ENCODE measurements at places on chromosomes 2 and 18.

GRCh38 chr2:111117598-111118480, 2.9 kb upstream of the BCL2L11 start:
- DNase-seq, result no peak

DNA sequence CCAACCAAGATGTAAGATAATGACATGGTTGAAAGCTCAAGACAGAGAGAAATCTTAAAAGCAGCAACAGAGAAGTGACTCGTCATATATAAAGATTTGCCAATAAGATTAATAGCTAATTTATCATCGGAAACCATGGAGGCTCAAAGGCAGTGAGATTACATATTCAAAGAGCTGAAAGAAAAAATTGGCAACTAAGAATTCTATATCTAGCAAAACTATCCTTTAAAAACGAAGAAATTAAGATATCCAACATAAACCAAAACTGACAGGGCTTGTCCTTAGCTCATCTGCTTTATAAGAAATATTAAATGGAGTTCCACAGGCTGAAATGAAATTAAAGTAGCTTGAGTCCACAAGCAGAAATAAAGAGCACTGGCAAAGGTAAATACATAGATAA, 236.6 kb downstream of the ANAPC1 start:
- no peak for DNase-seq

DNA sequence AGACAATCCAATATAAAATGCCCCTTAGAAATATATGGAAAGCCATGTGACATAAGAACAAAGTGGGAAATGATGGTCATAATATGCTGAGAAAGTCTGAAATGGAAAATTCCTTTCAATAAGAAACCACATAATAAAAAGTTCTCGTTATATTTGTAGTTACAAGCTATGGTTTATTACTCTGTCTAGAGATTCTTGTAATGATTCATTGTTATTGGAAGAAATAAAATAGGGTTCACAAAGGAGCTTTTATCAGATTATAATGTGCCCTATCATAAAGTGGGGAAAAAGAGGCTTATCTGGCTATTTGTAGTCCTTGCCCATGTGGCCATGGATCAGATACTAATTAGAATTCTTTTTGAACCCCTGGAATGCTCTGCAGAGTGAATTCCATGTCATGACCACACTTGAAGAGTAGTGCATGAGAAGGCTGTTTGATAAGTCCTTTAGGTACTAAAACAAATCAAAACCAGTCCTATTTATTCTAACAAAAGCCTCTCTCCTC, 420.7 kb upstream of the NRP2 start:
- no peak for DNase-seq

- DNase-seq, result no peak
Observed at GRCh38 chr2:172096626-172097547, 5.8 kb downstream of the DLX2 start.

GRCh38 chr2:205758051-205758450, 75.8 kb downstream of the NRP2 start:
- DNase-seq, result no peak

GRCh38 chr18:22643731-22644130, 226.0 kb upstream of the CTAGE1 start:
- DNase-seq, result no peak

DNA sequence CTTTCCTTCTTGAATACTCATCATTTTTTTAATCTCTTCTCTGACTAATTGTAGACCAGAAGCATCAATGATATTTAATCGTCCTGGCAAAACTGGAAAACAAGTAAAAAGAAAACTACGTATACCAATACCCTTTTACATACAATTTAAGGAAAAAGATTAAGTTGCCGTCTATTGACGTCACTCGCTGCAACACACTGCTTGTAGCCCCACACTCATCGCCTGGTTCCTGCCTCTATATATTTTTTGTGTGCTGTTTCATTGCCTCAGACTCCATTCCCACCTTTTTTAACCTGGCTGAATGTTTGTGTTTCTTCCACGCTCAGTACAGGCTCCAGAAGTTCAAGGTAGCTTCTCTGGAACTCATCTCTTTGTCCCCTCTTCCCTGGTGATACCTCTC, 536.2 kb downstream of the METTL4 start:
- no peak for DNase-seq

- DNase-seq, result no peak
Observed at GRCh38 chr2:219234331-219234730, 4.7 kb downstream of the ANKZF1 start.

DNA sequence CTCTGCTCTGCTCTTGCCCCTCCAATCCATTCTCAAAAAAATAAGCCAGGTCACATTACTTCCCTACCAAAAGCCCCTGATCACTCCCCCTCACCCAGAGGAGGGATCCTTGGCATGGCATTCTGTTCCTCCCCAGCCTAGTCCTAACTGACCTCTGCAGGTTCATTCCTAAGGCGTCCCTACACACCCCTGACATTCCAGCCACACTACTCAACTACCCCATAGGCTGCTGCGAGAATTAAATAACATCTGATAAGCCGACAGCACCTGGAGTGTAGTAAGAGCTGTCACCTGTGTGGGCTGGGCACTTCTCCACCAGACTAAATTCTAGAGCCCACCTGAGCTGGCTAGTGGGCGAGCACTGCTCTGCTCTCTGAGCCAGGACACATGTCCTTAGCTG, 44.7 kb upstream of the SLC1A4 start:
- no peak for DNase-seq

GRCh38 chr2:8154270-8154669, 527.6 kb upstream of the ID2 start:
- no peak for DNase-seq

DNA sequence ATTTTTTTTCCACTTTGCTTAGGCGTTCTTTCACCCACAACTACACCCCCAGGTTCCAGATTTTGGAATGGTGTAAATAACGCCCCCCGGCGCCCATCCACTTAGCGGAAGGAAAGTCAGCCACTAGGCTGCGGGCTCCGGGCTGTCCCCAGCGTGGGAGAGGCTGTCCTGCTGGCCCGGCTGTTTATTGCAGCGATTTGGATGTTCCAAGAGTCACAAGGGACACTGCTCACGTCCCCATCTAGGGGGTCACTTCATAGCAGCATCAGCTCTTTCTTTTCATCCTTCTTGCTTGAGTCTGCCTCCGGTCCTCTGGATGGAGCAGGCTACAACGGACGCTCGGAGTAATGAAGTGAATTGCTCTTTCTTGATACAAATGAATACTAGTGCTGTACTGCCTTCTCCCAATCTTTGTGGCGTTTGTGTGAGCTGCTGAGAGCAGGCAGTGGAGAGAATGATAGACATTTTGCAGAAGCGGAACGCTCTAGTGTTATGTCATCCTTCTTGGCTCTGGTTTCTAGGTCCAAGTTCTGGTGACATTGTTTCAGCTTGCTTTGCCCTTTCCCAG, 50.7 kb upstream of the PAIP2B start:
- no peak for DNase-seq

DNA sequence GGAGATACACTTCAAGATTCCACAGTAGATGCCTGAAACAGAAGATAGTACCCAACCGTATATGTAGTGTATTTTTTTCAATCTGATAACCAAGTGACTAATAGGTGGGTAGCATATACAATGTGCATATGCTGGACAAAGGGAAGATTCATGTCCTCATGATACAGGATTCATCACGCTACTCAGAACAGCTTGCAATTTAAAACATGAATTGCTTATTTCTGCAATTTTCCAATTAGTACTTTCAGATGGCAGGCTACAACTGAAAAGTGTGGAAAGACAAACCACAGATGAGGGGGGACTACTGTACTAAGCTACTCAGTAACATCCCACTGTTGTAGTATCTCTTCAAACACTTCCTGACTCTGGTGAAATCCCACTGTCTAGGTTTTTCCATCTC, 3.7 kb downstream of the IER3IP1 start:
- DNase-seq, result no peak

- DNase-seq, result no peak
Observed at GRCh38 chr2:178109813-178110212, 2.4 kb upstream of the RBM45 start.

GRCh38 chr2:100968146-100969145, 33.6 kb upstream of the RPL31 start:
- DNase-seq, result no peak

DNA sequence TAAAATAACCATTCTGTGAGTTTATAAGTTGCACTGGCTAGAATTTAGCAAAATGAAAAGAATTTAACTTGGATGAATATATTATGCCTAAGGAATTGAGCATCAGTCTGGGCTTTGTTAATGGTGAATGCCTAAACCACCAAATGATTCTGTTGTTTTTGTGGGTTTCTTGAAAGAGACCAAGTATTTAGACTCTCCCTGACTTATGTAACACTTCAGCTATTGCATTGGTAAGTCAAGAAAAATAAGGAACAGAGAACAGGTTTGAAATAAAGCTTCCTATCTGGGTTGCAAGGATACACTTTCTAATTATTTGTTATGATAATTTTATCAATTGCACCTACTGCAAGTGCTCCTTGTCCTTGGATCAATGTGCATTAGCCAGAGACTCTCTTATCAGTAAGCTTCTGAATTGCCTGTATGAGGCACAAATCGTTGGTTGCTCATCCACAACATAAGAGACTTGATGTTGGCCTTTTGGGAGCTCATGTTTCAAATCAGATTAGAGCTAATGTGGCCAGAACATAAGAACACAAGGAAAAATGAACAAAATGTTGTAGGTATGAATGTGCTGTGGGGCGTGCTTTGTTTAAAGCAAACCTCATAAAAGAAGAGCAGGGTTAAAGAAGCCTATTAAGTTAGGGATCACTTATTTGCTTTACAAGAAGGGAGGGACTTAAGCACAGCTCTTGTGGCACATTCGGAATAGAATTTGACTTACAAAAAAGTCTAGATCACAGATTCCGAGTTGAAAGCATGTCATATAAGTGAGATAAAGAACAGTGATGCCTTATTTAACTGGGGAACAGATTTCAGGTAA, 37.2 kb downstream of the PRKCE start:
- DNase-seq, result no peak

- DNase-seq, result no peak
Observed at GRCh38 chr2:30503007-30503694, 56.1 kb downstream of the LCLAT1 start.

DNA sequence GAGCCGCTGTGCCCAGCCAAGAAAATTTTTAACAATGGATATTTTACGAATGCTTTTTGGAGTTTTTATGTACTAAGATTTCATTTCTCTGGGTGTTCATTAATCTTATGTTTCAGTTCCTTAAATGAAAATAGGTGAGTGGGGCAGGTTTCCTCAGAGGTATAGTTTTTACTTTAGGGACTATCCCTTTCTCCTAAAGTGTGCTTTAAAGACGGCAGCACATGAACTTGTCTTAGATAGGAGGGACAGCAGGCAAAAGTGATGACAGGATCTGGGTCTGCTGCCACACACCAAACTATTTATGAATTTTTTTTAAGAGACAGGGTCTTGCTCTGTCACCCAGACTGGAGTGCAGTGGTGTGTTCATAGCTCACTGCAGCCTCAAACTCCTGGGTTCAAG, 8.0 kb upstream of the REL start:
- no peak for DNase-seq

- no peak for DNase-seq
Observed at GRCh38 chr2:105567996-105568494, 169.2 kb upstream of the FHL2 start.

GRCh38 chr2:237912271-237913192, 53.1 kb downstream of the RAMP1 start:
- DNase-seq, result no peak

GRCh38 chr2:201176081-201176481, 6.9 kb upstream of the CASP10 start:
- DNase-seq, result no peak

GRCh38 chr2:54520687-54521086, 64.6 kb downstream of the SPTBN1 start:
- no peak for DNase-seq

GRCh38 chr2:143229952-143230351, 100.7 kb downstream of the ARHGAP15 start:
- DNase-seq, result no peak

DNA sequence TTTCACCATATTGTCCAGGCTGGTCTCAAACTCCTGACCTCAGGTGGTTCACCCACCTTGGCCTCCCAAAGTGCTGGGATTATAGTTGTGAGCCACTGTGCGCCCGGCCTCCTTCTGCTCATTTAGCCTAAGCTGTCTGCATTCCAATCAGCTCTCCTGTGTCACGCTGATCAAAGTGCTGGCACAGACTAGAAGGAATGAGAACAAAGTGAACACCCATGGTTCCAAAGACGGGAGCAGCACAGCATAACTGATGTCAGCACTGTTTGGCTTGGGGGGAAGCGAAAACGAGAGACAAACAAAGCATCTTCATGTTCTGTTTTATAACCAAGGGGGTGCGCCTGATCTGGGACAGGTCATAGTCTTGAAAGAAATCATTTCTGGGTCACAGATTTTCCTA, 43.3 kb downstream of the DIPK1C start:
- DNase-seq, result no peak

GRCh38 chr2:149420053-149420963, 89.9 kb downstream of the LYPD6 start:
- no peak for DNase-seq

GRCh38 chr2:177169810-177170514, 42.6 kb upstream of the HNRNPA3 start:
- no peak for DNase-seq

DNA sequence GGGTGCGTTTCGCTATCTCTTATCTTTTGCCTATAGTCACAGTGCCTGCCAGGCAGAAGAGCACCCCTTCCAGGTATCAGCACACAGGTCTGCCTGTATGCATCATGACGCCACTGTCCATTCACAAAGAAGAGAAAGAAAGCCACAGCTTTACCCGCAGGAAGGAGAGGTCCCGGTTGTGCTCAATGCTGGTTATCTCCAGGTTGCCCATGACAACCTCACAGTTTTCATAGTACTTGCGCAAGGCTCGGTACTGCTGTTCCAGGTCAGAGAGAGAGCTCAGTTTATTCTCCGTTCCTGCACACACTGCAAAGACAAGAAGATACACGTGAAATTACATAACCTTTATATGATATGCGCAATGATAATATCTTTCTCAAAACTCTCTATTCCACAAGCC, 414.0 kb downstream of the ERBB4 start:
- no peak for DNase-seq

DNA sequence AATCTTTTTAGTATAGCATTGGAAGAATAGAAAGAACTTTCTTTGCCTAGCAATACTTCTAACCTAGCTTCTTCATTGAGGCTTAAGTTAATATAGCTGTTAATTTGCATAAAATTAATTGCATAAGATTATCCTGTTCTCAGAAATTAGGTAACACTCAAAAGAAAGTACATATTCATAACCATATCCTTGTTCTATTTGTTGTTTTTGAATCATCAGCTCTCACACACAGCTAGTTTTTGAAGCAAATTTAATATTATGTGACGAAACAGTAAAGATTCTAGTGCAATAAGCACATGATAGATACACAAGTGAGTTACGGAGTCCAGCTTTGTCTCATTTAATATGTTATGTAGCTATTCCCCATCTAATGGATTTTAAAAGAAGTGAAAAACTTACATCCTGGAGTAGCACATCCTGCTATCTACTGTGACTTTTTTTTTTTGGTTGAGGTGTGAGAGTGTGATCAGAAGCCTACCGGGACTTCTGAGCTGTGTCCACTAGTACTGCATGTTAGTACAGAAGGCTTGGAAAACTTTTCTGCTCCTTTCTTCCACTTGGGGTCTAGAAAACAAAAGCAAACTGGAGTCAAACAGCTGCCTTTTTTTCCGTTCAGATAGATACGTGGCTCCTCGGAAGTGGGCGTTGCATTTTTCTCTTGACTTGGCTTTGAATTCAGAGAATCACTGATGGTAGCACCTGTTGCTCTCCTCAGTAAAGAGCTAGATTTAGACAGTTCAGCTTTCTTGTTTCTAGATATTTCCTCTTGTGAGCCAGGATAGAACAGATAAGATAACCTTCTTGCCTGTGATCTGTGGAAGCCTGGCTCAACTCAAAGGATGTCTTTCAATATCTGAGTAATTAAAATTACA, 27.2 kb downstream of the KDM3A start:
- DNase-seq, result no peak
